ENCODE measurements at places on chromosomes 4 and X. TPM values are rescaled to one million over a fixed set of nuclear protein-coding genes. Genes with fewer than 3 reads are reported as not detected.

The SLC4A4 gene
- under 0.01 TPM for total RNA-seq

The STS gene
- total RNA-seq: 1.8 TPM

The MAGEB1 gene
- total RNA-seq: not detected

The SAGE1 gene
- total RNA-seq: not detected

The UCP1 gene
- not detected for total RNA-seq

The CCDC120 gene
- 1.7 TPM for total RNA-seq

The PNCK gene
- not detected for total RNA-seq

The IBSP gene
- total RNA-seq: not detected

All from bladder microvascular endothelial cell (primary cell).